Sigmoid colon (tissue), 7 donors: ENCODE measurements at places on chromosomes 7 and 10. TPM values are rescaled to one million over a fixed set of nuclear protein-coding genes. Genes with fewer than 3 reads are reported as not detected.

DNA sequence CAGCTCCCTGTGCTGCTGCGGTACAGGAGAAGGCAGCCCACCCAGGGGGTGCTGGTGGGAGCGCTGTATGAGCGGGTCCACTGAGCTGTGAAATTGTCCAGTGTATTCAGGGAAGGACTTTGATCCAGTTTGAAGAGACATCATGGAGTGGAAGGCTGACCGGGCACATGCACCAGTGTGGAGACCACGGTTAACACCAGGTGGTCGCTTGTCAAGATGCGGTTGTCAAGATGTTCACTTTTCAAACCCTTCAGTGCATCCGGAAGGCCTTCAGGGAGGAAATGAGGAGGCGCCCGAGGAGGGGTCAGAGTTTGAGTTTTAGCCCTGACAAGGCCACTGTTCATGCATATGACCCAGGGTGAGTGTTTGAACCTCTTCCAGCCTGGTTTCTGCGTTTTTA lies 6.1 kb downstream of the DOCK1 start:
- DNase-seq: no peak

ARF5 gene
- total RNA-seq: 86.4 TPM

- DNase-seq: no peak
Measured at GRCh38 chr7:90773269-90773668, 177.1 kb downstream of the CDK14 start.

AIFM2 gene
- total RNA-seq: 10.2 TPM

LBX1 gene
- not detected for total RNA-seq

DNA sequence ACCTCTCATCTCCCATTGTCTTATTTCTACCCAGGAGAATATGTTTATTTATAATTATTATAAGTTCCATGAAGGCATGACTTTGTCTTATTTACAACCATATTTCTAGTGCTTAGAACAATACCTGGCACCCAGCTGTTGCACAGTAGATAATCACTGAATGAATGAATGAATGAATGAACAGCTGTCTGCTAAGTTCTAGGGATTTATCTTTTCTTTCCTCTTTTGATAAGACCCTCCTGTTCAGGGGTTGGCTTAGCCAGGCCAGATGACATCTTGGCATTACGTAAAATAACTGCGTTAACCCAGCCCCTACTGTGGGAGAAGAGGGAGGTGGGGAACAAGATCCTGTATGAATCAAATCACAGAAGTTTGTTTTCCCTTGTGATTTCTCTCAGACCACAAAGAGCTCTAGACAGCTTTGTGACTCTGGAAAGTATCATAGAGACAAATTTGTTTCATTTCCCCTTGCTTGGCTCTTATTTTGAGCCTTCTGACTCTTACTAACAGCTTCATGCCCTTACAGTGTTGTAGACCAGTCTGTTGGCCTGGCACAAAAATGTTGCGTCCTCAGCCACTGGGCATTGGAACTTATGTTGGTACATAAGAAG lies 8.4 kb downstream of the ZNF862 start:
- DNase-seq: peak; percentile 4

DNA sequence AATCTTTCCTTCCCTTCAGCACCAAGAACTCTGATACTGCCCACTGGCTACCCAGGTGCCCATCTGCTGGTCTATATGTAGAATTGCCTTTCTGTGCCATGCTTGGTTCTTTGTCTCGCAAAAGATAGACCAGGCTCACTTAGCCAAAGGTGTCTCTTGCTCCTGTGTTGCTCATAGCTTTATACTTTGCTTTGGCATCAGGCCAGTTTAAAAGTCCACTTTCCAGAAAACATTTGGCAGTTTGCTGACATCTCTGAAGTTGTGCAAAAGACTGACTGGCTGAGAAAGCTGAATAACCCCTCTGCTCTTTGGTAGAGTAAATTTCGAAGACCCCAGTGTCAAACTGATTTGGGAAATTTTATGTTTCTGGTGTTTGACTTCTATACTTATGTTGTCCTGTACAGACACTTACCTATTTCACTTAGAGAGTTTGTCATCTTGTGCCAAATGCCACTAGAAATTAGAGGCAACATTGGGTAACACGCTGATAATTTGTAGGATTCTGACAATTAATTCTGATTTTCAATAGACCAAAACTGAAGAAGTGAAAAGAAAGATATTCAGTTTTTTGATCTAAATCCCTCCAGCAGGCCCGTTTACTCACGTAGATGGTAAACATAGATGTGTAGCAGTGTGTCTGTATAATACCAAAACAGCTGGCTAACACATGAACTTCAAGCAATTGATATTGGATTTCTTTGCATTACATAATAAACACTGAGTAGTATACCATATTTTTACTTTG lies 91.1 kb downstream of the CPED1 start:
- DNase-seq: no peak

NXPH1 gene
- not detected for total RNA-seq

GRCh38 chr10:133237241-133237587 lies 441 bp upstream of the VENTX start:
- DNase-seq: no peak

GRCh38 chr7:27183682-27184336 lies 1.2 kb downstream of the HOXA11 start:
- DNase-seq: peak; percentile 76

DNA sequence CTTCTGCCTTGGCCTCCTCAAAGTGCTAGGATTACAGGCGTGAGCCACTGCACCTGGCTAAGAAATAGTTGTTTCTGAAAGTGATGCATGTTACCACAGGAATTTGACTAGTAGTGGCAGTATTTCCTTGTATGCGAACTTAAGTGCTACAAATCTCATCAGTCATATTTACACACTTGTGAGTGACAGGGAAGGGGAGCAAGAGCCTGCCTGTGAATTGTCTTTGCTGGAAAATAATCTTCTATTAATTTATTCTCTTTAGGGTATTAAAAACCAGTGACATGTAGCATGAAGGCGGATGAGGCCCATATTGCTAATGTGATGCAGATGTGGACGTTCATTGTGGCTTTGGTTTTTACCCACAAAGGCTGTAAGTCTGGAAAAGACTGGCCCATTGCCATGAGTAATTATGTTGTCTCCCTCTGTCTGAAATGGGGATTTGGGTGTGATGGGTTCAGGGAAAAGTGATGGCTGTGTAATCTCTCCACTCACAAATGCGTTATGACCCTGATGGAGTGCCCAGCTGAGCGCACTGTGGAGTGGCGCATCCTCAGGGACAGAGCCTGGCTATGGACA lies 97.6 kb downstream of the CCNY start:
- DNase-seq: no peak

GRCh38 chr10:79378647-79379511 lies 31.6 kb downstream of the PPIF start:
- peak; percentile 72 for DNase-seq

DNA sequence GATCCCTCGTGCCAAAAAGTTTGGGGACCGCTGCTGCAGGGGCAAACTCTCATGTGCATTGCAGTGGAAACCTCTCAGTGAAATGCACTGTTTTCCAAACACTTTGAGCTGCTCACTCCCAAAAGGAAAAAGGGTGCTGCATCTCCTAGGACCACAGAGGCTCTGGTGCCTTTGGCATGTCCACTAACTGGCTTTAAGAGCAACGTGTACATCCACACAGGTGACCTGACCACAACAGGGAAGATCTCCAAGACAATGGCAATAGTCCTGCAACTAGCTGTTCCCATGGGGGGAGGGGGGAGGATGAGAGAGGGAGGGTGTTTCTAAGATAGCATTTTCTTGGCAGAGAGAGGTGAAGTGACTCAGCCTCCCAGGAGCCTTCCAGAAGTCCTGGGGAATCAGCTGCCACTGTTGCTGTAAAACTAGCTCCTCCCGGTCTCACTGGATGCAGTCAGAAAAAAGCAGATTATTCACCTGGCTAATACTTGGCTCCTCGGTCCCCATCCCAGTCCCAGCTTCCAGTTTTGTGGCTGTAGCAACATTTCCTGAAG lies 181.7 kb downstream of the HECW1 start:
- DNase-seq: peak; percentile 72

GRCh38 chr10:69912589-69912988 lies 110.9 kb downstream of the COL13A1 start:
- DNase-seq: no peak

PALD1 gene
- 20.4 TPM for total RNA-seq

DNA sequence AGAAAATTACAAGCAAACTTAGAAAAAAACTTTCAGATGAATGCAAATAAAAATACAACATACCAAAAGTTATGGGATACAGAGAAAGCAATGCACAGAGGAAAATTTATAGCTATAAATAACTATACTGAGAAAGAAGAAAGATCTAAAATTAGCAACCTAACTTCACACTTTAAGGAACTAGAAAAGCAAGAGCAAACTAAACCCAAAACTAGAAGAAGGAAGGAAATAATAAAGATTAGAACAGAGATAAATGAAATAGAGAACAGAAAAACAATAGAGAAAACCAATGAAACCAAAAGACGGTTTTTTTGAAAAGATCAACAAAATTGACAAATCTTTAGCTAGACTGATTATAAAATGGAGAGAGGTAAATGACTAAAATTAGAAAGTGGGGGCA lies 9.6 kb upstream of the STRA8 start:
- no peak for DNase-seq

DNA sequence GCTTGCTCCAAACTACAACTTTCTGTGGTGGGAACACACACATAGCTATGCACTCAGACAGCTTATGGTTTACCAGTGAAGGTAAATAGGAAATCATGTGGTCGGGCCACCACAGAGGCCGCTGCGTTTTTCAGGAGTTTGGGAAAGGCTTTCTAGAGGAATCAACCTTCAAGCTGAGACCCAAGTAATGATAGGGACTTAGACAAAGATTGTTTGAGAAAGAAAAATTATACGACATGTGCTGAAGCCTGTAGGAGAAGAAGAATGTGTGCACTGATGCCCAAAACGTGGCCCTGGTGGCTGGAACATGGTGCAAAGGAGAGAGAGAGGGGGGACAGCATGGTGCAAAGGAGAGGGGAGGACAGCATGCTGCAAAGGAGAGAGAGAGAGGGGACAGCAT lies 61.2 kb upstream of the VIPR2 start:
- no peak for DNase-seq

- DNase-seq: no peak
Measured at GRCh38 chr10:71590781-71591350, 128.7 kb downstream of the C10orf105 start.
